ENCODE measurements at places on chromosomes 16 and 17.

DNA sequence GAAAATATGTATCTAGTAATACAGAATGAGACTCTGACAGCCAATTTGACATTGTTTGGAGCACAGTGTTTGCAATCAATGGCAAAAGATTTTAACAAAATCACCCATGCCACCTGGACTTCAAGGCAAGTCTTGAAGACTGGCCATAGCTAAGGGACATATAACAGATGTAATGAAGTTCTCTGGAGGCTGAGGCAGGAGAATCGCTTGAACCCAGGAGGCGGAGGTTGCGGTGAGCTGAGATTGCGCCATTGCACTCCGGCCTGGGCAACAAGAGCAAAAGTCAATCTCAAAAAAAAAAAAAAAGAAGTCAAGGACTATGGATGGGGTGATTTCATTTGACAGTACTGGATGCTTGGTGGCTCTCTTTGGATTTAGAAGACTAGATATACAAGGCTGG, 5.6 kb upstream of the BPTF start:
- no peak for DNase-seq

DNA sequence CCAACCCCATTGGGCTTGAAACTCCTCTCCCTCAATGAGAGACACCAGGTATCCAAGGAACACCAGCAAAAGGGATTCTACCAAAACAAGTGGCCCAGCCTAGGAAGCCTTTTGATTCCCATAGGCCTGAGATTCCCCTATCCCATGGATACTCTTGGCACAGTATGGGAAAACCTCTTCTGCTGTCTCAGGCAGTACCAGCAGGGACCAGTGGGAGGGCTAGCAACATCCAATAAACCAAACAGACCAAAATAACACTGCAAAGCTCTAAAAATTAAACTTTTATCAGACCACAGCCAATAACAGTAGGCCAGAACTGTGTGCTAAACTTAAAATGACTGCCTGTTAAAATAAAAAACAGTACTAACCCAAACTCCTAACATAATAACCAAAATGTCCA, 153.9 kb upstream of the CES5A start:
- no peak for DNase-seq

GRCh38 chr17:18093616-18094408, 6.1 kb downstream of the DRG2 start:
- peak; percentile 20 for DNase-seq

- DNase-seq: peak; percentile 77
Measured at GRCh38 chr17:36921095-36921851, 16.0 kb upstream of the LHX1 start.

- no peak for DNase-seq
Measured at GRCh38 chr17:63601439-63602371, 1.0 kb downstream of the TACO1 start.

DNA sequence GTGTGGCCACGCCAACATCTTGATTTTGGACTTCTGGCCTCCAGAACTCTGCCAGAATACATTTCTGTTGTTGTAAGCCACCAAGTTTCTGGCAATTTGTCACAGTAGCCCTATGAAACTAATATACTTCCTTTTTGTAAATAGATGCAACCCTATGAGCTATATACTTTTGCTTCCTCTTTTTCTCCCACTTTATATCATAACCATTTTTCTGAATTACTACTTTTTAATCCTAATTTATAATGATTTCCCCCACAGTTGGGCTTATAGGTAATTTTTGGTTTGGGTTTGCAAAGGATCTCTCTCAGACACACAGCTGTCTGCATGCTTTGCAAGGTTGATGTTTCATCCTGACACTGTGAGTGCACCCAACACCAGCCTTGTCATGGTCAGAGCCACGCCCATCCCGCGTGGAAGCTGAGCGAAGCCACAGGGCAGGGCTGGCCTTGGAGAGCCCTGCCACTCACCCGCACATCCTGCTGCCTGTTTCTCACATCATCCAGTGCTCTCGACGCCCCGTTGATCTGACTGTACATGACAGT, 5.8 kb downstream of the TRIM25 start:
- peak; percentile 69 for DNase-seq

GRCh38 chr16:15482068-15482747, 47.8 kb downstream of the BMERB1 start:
- peak; percentile 41 for DNase-seq

DNA sequence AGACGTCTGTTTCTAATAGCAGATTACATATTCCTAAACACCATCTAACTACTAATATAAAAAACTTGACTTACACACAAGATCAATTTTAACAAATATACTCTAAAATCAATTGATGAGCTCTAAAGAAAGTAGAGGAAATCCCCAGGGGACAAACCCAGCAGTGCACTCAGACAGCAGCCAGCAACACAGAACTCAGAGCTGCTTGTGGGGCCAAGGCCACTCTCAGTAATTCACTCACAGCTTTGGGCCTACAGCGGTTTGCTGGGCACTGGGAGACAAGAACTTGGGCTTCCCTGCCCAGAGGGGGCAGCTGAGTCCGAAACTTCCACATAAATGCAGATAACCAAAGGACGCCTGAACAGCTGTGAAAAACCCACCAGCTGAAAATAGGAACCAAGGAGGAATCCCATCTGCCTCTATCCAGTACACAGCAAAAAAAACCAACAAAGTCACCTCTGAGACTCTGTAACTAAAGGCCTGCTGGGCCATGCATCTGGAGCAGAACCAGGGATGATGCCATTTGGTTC, 21.4 kb downstream of the NPLOC4 start:
- DNase-seq: no peak

- no peak for DNase-seq
Measured at GRCh38 chr17:4576161-4576558, 8.2 kb upstream of the SMTNL2 start.

GRCh38 chr17:4610162-4610561, 25.8 kb downstream of the SMTNL2 start:
- no peak for DNase-seq
